ENCODE measurements at places on chromosomes 1 and 21.

DNA sequence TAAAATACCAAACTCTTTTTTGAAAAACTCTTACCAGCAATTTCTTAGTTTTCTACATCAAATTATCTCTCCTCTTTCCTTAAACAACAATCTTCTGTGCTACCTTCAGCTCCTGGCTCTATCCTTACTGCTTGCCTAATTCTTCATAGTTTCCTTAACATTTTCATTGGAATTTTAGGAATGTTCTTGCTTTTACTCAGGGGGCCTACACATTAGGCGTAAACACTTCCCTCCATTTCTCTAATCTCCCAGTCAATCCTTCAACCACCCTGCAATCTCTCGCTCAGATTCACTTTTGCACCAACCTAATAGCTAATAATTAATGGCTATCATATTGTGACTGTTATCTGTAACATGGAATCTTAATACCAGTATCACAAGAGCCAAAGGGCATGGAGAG, 50.1 kb downstream of the ADAMTS5 start:
- DNase-seq = no peak

GRCh38 chr1:79215311-79215710, 208.8 kb upstream of the ADGRL4 start:
- DNase-seq = no peak

- no peak for DNase-seq
Observed at GRCh38 chr21:20883408-20883800, 114.8 kb upstream of the NCAM2 start.

- DNase-seq = no peak
Observed at GRCh38 chr1:87754139-87754538, 425.5 kb downstream of the LMO4 start.

GRCh38 chr1:94395748-94396309, 22.4 kb upstream of the ABCD3 start:
- DNase-seq = no peak

DNA sequence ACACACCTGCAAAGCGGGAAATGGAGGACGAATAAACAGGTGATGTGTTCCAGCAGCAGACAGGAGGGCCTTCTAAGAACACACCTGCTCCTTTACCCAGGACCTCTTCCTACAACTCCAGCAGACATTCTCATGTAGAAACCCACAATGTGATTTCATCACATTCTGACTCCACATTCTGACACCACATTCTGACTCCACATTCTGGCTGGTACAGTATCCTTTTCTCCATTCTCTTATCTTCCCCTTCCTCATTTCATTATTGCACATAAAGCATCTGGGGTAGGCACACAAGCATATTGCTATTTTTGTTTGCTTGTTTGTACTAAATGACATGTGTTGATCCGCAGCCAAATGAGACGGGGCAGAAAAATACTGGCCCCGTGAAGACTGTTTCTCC, 3.6 kb upstream of the ZNF124 start:
- no peak for DNase-seq

DNA sequence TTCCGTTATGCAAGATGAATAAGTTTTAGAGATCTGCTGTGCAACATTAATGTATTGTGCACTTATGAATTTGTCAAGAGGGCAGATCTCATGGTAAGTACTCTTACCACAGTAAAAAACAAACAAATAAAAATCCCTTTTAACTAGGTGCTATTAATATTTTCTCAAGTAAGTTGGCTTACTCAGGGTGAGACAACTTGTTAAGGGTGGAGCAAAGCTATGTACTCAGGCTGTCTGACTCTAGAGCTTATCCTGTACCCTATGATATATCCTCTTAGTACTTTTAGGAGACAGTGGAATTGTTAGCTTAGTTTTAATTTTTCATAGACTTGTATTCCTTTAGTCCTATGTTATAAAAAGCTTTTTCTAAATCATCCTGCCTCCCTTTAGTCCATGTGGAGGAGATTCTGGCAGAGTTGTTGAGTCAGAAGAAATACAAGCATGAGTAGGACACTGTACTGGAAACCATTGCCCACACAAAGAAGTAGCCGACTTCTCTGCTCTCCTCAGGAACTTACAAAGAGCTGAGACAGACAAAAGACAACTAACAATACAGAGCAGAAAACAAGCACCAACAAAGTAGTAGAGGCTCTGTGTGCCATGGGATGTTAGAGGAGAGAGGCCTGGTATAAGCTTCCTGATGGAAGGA, 49.2 kb downstream of the S1PR1 start:
- DNase-seq = no peak

GRCh38 chr1:61341426-61341825, 259.1 kb downstream of the NFIA start:
- no peak for DNase-seq

DNA sequence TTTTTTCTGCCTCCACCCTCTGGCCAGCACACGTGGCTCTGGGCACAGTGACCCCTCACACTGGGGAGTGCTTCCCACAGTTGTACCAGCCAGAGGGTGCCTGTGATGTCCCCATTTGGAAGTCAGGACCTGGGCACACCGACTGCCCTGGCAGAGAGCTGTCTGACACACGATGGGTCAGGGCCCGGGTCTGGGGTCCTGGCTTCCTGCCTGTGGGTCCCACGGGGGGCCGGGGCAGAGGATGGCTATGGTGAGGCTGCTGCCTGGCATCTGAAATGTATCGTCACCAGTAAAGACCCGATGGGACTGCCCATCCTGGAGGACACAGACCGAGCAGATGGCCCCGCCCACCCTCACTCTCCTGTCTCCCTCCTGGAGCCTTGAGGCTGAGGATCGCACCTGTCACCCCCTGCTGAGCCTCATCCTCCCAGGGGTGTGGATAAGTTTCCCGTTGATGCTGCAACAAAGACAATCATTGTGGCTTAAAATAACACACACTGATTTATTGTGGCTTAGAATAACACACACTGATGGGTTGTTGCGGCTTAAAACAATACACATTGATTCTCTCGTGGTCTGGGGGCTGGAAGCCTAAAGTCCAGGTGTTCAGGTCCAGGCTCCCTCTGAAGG, 88.8 kb upstream of the TTC34 start:
- DNase-seq = no peak

- no peak for DNase-seq
Observed at GRCh38 chr1:203056516-203056915, 29.3 kb downstream of the MYOG start.

- DNase-seq = no peak
Observed at GRCh38 chr1:156200044-156200443, 6.1 kb downstream of the SLC25A44 start.

- no peak for DNase-seq
Observed at GRCh38 chr1:3771108-3772026, 1.2 kb upstream of the SMIM1 start.

DNA sequence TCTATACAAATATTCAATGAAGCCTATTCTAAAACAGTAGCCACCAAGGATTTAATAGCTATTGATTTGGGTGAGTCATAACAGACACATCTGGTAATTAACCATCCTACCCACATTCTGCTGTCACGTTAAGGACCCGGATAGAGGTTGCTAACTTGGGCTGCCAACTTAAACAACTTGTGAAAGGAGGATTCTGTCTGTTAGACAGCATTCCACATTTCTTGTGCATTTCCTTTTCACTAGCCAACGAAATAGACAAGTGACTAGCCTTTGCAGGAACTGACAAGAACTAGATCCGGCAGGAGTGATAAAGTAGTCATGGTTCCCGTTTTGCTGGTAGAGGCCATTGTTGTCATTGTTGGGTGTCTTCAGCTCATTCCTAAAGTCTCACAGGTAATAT, 9.5 kb downstream of the DSCAM start:
- DNase-seq = no peak

DNA sequence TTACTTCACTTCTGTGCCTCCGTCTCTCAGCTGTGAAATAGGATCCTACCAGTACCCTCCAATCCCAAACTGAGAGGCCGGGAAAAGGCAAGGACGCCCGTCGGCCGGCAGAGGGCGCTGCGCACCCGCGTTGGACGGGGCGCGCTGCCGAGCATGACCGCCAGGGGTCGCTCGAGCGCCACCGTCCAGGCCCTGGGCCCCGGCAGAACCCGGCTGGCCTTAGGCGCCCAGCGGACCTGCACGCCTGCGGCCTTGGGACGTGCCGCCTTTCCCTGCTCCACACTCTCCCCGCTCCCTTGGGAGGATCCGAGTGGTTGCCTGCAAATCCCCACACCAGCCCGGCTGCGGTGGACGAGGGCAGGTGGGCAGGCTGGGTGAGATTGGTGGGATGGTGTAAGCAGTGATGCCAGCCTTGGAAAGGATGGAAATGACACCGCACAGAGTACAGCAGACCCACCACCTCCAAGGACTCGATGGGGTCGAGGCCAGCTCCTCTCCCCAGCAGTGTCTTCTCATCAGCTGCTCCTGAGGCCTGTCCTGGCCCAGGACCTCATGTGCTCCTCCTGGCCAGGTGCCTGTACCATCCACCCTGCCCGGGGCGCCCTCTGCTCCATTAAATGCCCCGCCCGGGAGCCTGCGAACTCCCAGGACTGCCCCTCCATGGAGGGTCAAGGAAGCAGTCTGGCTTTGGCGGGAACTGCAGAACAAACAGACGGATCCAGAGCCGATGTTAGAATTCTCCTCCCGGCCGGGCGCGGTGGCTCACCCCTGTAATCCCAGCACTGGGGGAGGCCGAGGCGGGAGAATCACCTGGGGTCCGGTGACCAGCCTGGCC, 47.4 kb upstream of the LBR start:
- DNase-seq = peak; percentile 52

DNA sequence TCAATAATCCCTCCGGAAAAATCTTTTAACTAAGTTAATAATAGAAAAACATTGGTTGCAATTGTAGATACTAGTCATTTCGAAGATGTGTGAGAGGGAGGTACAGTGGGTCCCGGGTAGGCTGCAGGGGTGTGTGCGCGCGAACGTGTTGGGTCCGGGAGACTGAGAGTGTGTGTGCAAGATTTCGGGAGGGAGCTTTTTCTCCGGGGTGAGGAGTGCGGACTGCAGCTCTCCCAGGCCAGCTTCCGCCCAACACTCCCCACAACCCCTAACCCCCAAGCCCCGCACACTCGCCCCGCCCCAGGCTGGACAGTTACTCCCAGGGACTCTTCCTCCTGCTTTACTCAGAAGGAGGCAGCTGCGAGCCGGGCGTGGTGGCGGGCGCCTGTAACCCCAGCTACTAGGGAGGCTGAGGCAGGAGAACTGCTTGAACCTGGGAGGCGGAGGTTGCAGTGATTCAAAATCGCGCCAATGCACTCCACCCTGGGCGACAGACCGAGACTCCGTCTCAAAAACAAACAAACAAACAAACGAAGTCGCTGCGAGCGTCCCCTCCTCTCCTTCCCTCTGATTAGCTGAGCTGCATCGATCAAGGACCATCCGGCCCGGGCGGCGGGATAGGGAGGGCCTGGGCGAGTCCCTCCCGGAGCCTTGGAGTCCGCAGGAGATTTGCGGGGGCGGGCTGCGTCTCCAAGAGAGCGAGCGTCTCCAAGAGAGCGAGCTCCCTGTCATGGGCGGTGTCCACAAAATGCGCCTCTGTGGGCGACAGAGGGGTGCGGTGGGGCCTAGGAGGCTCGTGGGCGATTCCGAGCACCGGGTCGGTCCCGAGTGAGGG, 28.3 kb upstream of the PPM1J start:
- no peak for DNase-seq

- no peak for DNase-seq
Observed at GRCh38 chr1:18668046-18668445, 37.4 kb downstream of the PAX7 start.

DNA sequence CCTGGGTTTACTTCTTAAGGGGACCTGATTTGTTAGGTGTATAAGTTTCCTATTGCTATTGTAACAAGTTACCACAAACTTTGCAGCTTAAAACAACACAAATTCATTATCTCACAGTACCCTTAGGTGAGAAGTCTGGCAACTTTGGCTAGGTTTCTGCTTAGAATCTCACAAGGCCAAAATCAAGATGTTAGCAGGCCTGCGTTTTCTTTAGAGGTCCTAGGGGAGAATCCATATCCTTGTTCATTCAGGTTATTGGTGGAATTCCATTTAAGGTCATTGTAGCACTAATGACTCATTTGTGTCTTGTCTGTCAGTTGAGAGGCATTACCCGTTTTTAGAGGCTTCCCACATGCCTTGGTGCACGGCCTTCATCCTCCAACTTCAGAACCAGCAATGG, 8.2 kb upstream of the SH2D1B start:
- no peak for DNase-seq

DNA sequence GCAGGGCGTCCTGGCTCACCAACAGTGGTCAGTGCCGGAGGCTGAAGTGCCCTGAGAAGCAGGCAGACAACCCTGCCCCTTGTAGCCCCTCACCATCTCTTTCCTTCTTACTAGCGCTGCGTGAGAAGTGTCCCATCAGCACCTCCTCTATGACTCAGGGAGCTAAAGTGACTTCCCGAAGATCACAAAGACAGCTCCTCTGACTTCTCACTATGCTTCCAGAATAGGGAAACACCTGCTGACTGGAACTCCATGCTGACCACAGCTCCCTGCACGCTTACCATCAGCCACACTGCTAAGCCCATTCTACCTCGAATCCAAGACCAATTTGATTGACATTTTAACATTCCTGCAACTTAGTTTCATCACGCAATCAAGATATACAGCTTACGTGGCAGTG, 92.8 kb downstream of the JAK1 start:
- DNase-seq = no peak

DNA sequence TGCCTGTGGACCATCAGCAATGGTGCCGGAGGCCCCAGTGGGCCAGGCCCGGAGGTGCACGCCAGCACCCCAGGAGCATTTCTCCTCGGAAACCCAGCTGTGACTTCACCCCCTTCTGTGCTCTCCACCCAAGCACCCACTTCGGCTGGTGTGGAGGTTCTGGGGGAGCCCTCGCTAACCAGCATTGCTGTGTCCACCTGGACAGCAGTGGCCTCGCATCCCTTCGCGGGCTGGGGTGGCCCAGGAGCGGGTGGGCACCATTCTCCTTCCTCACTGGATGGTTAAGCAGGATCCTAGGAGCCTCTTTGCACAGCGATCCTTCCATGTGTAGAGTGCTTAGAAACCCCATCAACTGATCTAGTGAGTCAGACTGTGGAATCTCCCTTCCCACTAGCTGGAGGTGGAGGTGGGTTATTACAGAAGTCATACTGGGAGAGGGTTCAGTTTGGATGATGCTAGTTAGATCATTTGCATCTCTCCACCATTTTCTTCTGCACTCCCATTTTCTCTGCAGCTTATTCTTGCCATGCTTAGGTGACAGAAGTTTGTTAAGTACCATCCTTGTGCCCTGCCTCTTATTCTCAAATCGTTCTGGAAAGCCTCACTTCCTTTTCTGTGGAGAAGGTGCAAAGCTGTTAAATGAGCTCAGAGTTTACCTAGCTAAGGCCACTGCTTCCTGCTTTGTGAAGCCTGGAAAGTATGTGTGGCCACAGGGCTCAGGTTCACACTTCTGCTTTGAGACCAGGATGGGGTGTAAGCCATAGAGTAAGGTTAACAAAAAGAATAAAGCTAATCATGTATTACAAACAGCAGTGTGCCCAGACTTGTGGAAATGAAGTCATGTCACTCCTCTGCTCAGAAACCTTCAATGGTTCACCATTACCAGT, 32.3 kb downstream of the TBX19 start:
- no peak for DNase-seq

DNA sequence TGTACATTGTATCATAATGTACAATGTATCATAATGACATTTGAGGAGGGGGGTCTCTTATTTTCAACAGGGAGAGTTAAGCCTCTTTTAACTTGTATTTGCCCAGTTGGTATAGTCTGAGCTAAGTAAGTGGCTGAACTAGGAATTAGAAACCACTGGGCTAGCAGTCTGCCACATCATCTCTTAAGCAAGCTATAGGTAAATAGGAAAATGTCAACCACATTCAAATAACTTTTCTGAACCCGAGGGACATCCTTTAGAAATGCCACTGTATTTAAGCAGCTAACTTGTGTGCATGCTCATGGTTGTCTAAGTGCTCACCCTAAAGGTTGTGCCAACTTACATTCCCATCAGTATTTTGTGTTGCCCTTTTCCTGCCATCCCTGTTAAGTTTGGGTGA, 35.5 kb upstream of the ASB17 start:
- no peak for DNase-seq

All from stimulated activated CD8-positive, alpha-beta memory T cell treated with anti-CD3 and anti-CD28 coated beads, Interleukin-2, amount 100 ng/mL, for 1 hour (primary cell).